Activated CD4-positive, alpha-beta memory T cell treated with anti-CD3 and anti-CD28 coated beads, Interleukin-2, amount 10 ng/mL, durations not matched to agents 7 days and 5 days (primary cell): ENCODE measurements at places on chromosomes 16 and 17.

DNA sequence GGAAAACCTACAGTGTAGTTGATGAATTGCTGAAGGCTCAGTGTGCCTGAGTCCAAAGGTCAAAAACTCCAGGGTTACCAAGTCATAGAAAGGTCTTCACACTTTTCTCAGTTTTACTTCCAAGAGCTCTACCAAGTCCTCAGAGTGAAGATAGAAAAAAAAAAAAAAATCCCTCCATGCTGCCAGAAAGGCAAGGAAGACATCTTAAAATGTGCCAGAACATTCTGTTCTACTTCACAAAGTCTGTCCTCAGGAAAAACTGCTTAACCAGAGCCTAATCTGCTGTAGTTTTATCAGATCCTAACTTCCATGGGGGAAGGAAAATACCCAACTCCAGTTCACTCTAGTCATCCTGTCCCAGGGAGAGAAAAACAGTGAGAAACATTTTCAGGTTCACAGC lies 175.6 kb upstream of the CDH11 start:
- no peak for DNase-seq
- no peak overlapping the region for H3K27ac ChIP-seq
- no peaks in the 10 kb centered on the region for H3K27me3 ChIP-seq
- no peak overlapping the region for H3K4me3 ChIP-seq

DNA sequence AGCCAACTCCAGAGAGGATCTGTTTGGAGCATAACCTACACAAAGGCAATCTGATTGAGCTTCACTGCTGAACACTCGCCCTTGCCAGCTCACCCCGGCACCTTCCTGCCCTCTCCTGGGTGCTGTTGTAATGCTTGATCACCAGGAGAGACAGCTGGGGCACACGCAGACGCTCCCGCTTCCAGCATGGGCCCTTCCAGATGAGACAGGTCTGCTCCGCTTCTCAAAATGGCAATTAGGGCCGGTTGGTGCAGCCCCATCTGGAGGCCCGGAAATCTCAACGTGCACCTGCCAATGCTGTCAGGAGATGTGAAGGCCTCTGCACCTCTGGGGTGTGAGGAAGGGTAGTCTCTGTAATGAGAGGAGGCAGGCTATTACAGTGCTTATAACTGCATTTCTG lies 206.1 kb downstream of the ABCC12 start:
- no peak overlapping the region for H3K27ac ChIP-seq
- H3K36me3 ChIP-seq, result no peaks in the 10 kb centered on the region
- no peaks in the 10 kb centered on the region for H3K4me1 ChIP-seq

- DNase-seq, result peak; percentile 81
- peaks cover 2% of the 10 kb centered on the region for H3K27me3 ChIP-seq
- no peaks in the 10 kb centered on the region for H3K36me3 ChIP-seq
- peak overlapping the region; percentile 40 for H3K4me3 ChIP-seq
- H3K27ac ChIP-seq, result peak overlapping the region; percentile 89
Observed at GRCh38 chr16:57609541-57610401, 18.7 kb upstream of the ADGRG1 start.

- no peaks in the 10 kb centered on the region for H3K36me3 ChIP-seq
- H3K27me3 ChIP-seq, result peaks cover 2% of the 10 kb centered on the region
- H3K4me1 ChIP-seq, result no peaks in the 10 kb centered on the region
- no peak for DNase-seq
- no peak overlapping the region for H3K4me3 ChIP-seq
Observed at GRCh38 chr16:2819939-2820835, 3.1 kb downstream of the PRSS21 start.

DNA sequence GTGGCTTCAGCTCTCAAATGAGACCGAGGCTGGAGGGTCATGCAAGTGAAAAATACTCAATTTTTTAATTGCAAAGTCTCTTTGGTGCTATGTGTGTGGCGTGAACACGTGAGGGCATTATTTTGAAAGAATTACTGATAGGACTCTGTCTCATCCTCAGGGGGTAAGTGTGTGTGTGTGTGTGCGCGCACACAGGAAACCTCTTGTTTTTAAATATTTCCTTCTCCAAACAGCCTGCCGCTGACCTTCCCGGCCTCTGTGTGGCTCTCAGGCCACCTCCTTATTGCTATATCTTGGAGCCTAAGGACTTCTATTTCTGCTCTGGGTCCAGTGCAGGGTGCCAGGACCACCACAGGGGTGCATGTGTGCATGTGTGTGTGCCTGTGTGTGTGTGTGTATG lies 99.7 kb downstream of the CMIP start:
- no peak for DNase-seq
- no peak overlapping the region for H3K27ac ChIP-seq
- no peaks in the 10 kb centered on the region for H3K27me3 ChIP-seq
- H3K36me3 ChIP-seq, result no peaks in the 10 kb centered on the region
- H3K4me3 ChIP-seq, result no peak overlapping the region
- H3K4me1 ChIP-seq, result peaks cover 11% of the 10 kb centered on the region

DNA sequence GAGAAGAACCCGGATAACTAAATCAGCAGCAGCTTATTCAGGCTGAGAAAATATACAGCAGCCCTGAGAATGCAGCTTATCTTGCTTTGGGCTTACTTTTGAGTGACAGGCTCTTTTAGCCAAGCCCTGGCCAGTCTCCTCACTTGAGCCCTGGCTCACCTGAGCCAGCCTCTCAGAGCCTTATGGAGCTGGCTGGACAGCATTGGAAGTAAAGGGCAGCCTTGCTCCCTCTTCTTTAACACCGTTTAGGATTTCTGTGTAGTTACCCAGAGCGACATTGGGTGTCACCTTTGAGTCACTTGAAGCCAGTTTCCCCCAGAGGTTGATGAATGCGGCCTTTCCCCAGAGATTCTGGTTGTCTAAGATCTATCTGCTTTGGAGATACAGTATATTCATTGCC lies 7.7 kb upstream of the NPIPB2 start:
- no peak overlapping the region for H3K4me3 ChIP-seq
- H3K36me3 ChIP-seq, result no peaks in the 10 kb centered on the region
- no peak overlapping the region for H3K27ac ChIP-seq
- H3K27me3 ChIP-seq, result no peaks in the 10 kb centered on the region
- DNase-seq, result no peak

- no peak overlapping the region for H3K27ac ChIP-seq
- no peak for DNase-seq
- no peak overlapping the region for H3K4me3 ChIP-seq
- H3K27me3 ChIP-seq, result no peaks in the 10 kb centered on the region
- peaks cover 1% of the 10 kb centered on the region for H3K4me1 ChIP-seq
Observed at GRCh38 chr16:46932802-46933201, 40.7 kb downstream of the DNAJA2 start.

- no peak overlapping the region for H3K4me3 ChIP-seq
- peaks cover 12% of the 10 kb centered on the region for H3K36me3 ChIP-seq
- H3K4me1 ChIP-seq, result peaks cover 26% of the 10 kb centered on the region
- H3K27ac ChIP-seq, result no peak overlapping the region
- no peak for DNase-seq
Observed at GRCh38 chr17:51028176-51028863, 92.3 kb downstream of the SPAG9 start.

GRCh38 chr16:83769397-83770008 lies 38.3 kb upstream of the HSBP1 start:
- H3K36me3 ChIP-seq, result no peaks in the 10 kb centered on the region
- peaks cover 3% of the 10 kb centered on the region for H3K4me1 ChIP-seq
- peaks cover 2% of the 10 kb centered on the region for H3K27me3 ChIP-seq
- H3K27ac ChIP-seq, result no peak overlapping the region
- H3K4me3 ChIP-seq, result no peak overlapping the region

- H3K36me3 ChIP-seq, result peaks cover 45% of the 10 kb centered on the region
- peaks cover 15% of the 10 kb centered on the region for H3K4me1 ChIP-seq
Observed at GRCh38 chr16:11014136-11014535, 69.8 kb downstream of the CLEC16A start.

- peaks cover 5% of the 10 kb centered on the region for H3K4me1 ChIP-seq
- H3K36me3 ChIP-seq, result no peaks in the 10 kb centered on the region
Observed at GRCh38 chr16:12203780-12204351, 227.3 kb downstream of the SNX29 start.

DNA sequence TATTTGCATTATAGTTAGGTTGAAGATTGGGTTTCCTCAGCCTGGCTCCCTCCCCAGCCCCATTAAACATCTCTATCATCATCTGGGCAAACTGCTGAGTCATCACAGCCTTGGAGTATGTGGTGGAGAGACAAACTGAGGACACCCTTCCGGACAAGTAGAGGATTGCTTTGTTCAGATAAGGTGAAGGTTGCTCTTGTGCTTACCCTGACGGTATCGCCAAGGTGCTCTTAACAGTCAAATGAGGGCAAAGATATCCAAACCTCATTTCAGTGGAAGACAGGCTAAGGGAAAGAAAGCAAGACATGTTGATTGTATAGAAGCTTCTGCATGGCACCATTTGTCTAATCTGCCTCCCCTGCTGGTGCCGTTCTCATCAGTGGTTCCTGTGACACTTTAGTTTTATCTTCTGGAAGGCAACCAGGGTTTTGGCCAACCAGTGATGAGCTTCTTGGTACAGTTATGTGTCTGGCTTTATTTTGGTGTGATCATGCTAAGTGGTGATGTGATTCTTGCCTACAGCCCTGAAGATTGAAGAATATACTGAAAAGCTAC lies 56.9 kb upstream of the LGALS9 start:
- peak overlapping the region; percentile 7 for H3K27ac ChIP-seq
- no peaks in the 10 kb centered on the region for H3K36me3 ChIP-seq
- no peaks in the 10 kb centered on the region for H3K27me3 ChIP-seq
- no peak for DNase-seq
- H3K4me3 ChIP-seq, result no peak overlapping the region
- H3K4me1 ChIP-seq, result peaks cover 76% of the 10 kb centered on the region

DNA sequence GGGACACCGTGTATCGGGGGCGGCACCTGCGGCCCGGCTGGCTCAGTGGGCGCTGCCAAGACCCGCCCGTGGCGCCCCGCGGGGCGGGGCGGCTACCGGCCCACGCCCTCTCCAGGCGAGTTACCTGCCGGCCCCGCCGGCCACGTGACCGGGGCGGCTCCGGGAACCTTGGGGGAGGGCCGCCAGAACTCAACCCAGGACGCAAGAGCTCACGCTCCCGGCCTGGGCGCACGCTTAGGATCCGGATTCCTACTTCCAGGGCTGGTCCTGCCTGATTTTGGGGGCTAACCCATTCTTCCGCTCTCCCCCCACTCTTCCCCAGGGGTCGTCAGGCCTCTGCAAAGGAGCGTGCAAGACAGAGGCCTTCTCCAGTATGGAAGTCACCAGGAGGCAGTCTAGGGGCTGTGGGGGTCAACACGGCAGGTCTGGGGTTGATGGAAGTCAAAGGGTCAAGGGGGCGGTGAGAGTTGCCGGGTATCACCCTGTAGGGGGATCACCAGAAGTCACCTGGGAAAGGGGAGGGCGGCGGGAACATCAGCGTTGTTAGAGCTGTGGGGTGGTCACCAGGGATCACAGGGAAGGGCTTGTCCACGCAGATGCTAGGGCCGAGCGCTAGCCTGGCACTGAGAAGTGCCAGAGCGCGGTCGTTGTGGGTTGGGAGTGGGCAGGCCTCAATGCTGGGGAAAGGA lies 354 bp upstream of the ESRP2 start:
- no peak for DNase-seq
- H3K4me3 ChIP-seq, result peak overlapping the region; percentile 96
- H3K27me3 ChIP-seq, result peaks cover 4% of the 10 kb centered on the region
- H3K27ac ChIP-seq, result no peak overlapping the region

DNA sequence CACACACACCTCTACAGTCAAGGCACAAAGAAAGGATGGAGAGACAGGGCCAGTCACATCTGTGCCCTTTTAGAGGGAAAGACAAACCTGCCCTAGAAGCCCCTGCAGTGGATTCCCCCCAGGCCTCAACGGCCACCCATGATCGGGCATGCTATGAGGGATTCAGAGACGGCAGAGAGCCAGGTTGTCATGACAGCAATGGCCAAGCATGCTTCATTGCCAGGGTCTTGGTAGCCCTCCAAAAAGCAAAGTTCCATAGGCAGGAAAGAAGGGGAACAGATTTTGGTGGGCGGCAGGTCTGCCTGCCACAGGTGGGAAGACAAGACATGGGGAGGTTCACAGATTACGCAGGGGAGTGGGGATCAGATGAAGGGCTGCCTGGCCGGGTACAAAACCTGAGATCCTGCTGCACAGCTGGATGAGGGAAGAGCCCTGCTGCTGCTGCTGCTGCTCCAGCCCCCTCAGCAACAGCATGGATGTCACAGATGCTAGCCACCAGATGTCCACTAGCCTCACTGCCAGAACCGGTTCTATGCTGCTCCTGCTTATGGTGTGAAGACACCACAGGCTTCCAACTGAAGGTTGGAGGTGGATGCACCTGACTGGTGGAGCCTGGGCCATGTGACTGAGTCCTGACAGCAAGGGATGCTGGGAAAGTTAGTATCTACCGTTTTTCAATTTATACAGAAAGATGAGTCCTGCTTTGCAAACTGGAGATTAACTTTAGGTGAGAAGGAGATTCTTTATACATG lies 17.8 kb downstream of the ACTG1 start:
- H3K36me3 ChIP-seq, result no peaks in the 10 kb centered on the region
- H3K4me1 ChIP-seq, result peaks cover 6% of the 10 kb centered on the region
- no peak for DNase-seq
- H3K27me3 ChIP-seq, result peaks cover 16% of the 10 kb centered on the region

GRCh38 chr16:74865922-74866598 lies 91.4 kb upstream of the FA2H start:
- peaks cover 25% of the 10 kb centered on the region for H3K4me1 ChIP-seq
- H3K36me3 ChIP-seq, result peaks cover 4% of the 10 kb centered on the region
- no peaks in the 10 kb centered on the region for H3K27me3 ChIP-seq
- no peak overlapping the region for H3K4me3 ChIP-seq
- H3K27ac ChIP-seq, result peak overlapping the region; percentile 30

DNA sequence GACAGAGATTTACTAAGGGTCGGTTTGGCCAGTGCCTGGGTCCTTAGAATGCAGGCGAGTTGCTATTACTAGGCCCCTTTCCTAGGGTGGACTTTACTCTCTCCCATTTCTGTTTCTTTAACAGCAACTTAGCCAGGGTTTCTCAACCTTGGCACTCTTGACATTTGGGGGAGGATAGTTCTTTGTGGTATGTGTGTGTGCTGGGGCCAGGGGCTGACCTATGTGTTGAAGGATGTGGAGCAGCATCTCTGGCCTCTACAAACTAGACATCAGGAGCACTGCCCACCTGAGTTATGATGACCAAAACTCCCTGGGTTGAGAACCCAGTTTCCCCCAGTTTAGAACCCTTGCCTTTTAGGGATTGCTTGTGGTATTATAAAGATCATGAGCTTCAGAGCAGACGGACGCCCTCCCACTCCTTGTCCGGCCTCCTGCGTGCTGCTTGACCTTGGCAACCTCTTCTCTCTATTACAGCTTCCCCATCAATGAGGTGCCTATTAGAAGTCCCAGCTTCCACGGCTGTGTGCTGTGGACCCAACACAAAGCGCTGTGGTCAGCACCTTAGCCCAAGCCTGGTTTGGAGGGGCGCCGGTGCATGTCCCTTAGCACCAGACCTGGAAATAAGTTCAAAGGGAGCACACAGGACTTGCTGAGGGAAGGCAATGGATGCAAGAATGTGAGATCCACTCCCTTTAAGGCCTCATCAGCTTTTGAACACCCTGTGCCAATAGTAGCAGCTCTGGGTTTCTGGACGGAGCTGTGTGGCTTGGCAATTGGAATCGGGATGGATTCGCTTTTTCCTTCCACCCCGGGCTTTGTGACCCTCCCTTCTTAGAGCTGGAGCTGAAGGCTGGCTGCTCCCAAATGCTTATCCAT lies 239.2 kb upstream of the MAF start:
- no peak overlapping the region for H3K4me3 ChIP-seq
- H3K4me1 ChIP-seq, result peaks cover 21% of the 10 kb centered on the region
- H3K27ac ChIP-seq, result no peak overlapping the region
